ENCODE measurements at places on chromosomes 3 and 15.

GRCh38 chr3:15498431-15499214 is 22.9 kb downstream of the COLQ start:
- DNase-seq, result no peak

DNA sequence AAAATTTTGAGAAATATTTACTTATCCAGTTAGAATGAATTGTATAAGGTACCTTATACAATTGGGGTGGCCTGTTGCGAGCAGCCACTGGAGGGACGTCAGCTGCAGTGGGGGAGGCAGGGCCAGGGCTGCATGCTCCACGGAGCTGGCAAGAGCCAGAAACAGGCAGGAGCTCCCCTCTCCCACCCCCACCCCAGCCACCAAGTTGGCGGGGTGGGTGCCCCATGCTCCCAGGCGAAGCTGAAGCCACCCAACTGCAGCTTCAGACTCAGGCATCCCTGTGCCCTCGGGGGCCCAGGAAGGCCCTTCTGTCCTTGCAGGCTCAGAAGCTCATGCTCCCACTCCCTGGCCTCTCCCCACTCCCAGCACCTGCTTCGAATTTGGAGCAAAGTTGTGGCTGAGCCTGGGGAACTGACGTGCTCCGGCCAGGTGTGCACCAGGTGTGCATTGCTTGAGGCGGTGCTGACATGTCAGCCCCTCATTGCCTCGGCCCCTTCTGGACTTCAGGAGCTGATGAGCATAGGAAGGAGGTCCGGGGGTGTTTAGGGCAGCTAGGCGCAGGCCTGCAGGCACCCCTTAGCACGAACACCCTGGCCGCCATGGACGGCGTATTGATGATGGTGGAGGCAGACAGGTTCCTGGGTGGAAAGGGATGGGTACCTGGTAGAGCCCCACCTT is 743.8 kb upstream of the GBE1 start:
- no peak for DNase-seq

DNA sequence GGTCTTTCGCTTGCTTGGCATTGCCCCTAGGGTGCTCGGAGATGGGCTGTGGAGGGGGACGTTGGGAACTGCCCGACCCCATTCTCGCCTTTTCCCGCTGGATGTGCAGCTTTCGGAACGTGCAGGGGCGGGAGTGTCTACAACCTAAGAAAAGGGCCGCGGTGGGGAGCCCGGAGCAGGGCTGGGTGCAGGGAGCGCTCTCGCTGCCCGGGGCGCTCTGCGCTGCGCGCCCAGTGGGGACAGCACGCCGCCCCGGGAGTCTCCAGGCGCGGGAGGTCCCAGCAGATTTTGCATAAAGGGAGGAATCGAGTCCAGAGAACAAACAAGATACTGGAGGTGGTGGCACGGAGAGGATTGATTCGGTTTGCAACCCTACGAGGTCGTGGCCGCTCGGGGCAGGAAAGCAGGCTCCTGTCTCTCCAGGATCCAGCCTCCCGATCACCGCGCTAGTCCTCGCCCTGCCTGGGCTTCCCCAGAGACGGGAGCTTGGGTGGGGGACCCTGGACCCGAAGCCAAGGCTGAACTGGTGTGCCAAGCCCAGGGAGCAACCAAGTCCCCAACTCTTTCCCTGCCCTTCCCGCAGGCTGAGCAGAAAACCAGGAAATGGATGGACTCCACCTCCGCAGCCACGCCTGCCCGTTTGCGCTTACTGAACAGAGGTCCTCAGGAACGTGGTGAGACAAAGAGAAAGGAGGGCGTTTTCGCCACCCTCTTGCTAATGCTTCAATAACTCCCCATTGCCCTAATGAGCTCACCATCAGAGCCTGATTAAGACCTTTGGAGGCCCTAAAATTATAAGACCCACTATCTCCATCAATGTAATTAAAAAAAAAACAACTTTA is 59.7 kb downstream of the NOX5 start:
- DNase-seq, result no peak

- peak; percentile 61 for DNase-seq
Observed at GRCh38 chr3:189324538-189325138, 152.9 kb downstream of the TPRG1 start.

GRCh38 chr3:128504963-128505730 is 12.1 kb upstream of the GATA2 start:
- no peak for DNase-seq

DNA sequence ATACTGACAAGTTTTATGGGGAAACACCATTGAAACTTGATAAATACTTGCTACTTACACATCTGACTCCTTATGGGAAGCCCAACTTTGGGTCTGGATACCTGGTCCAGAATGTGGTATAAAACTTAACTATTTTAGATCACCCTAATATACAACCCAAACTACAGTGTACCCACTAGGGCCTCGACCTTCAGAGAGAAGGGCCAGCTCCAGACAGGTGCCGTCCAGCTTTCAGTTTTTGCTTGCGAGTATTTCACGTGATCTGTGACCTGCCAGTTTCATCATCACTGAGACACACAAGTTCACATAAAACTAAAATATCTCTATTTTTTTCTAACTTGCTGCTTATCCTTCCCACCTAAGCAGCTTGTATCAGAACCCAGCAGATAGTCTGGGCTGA is 59.3 kb upstream of the RPL35A start:
- no peak for DNase-seq

- no peak for DNase-seq
Observed at GRCh38 chr3:105905328-105905727, 36.5 kb upstream of the CBLB start.

GRCh38 chr15:66565741-66566144 is at the start of gene LCTL:
Gene LCTL (minus strand): TSS chr15:66565998. CDS start chr15:66565365, 633 bp downstream.
- no peak for DNase-seq

- DNase-seq, result no peak
Observed at GRCh38 chr3:74347563-74348268, 266.7 kb downstream of the CNTN3 start.

DNA sequence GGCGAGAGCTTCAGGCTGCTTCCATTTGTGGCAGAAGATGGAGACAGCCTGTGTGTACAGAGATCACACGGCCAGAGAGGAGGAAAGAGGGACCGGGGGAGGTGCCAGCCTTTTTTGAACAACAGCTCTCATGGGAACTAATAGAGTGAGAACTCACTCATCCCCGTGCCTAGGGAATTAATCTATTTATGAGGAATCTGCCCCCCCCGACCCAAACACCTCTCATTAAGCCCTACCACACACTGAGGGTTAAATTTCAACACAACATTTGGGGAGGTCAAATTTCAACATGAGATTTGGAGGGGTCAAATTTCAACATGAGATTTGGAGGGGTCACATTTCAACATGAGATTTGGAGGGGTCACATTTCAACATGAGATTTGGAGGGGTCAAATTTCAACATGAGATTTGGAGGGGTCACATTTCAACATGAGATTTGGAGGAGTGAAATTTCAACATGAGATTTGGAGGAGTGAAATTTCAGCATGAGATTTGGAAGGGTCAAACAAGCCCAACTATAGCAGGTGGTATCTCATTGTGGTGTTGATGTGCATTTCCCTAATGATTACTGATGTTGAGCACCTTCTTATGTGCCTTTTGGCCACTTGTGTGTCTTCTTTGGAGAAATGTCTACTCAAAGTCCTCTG is 20.6 kb upstream of the RFTN1 start:
- DNase-seq, result no peak

DNA sequence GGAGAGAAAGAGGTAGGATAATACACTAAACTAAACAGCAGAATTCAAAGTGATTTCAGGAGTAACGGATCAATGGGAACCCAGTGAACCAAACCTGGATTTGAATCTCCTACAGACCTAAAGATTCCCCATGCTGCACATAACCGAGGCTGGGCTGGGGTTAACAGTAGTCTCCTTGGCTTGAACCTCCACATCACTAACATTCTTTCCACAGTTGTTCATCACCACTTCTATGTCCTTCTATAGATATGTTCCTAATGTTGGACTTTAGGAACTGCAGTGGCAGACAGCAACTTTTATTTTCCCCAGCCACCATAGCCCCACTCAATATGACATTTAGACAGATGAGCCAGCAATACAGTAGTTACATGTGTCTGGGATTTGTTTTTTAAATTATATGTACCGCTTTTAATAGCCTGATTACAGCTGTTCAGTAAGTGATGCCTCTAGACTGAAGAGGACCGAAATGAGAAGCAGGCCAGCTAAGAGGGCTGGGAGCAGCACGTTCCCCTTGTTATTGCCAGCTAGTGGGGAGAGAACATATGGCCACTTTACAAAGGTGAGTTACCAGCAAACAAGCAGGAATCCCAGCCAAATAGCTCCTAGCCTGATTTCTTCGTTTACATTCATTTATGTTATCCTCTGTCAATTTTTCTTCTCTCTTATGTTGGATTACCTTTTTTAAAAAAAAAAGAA is 472.6 kb upstream of the CDIN1 start:
- DNase-seq, result no peak

- DNase-seq, result no peak
Observed at GRCh38 chr3:169907476-169907875, 3.9 kb upstream of the SAMD7 start.

- DNase-seq, result no peak
Observed at GRCh38 chr3:17356585-17356984, 385.8 kb downstream of the TBC1D5 start.

DNA sequence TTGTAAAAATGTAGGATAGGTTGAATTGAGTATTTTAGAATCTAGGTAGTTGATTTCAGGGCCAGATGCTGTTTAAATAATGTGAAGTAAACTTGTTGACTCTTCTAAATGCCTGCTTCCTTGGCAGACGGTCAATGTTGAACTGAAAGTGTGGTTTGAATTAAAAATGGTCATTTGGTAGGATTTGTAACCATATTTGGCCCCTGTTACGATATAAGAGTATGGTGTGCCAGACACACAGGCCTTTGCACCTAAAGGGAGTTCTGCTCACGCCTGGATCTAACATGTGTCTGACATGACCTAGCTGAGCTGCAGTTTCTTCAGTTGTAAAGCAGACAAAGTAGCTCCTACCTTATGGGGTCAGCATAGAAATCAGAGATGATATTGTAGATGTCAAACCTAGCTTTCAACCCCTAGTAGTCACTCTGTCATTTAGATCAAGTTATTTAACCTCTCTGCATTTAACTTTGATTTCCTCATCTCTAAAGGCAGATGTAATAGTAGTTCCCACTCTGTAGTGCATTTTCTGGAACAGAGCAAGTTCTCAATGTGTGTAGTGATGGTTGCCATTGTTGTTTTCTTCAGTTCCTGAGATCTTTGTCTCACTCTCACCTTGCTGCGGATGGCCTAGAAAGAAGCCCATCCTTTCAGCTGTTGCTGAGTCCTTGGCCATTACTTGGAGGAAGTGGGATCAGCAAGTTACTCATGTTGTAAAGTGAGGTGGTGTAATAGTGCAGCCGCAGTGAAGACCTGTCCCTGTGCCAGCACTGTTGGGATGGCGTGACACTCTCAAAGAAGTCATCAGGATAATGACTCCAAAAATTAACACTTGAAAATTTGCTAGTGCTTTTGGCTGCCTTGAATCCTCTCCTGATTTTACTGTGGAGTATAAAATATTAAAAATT is 90.2 kb downstream of the GHSR start:
- no peak for DNase-seq

- DNase-seq, result no peak
Observed at GRCh38 chr15:84817466-84818081, 418 bp downstream of the ALPK3 start.

- no peak for DNase-seq
Observed at GRCh38 chr3:128294999-128295468, 141.8 kb downstream of the EEFSEC start.

DNA sequence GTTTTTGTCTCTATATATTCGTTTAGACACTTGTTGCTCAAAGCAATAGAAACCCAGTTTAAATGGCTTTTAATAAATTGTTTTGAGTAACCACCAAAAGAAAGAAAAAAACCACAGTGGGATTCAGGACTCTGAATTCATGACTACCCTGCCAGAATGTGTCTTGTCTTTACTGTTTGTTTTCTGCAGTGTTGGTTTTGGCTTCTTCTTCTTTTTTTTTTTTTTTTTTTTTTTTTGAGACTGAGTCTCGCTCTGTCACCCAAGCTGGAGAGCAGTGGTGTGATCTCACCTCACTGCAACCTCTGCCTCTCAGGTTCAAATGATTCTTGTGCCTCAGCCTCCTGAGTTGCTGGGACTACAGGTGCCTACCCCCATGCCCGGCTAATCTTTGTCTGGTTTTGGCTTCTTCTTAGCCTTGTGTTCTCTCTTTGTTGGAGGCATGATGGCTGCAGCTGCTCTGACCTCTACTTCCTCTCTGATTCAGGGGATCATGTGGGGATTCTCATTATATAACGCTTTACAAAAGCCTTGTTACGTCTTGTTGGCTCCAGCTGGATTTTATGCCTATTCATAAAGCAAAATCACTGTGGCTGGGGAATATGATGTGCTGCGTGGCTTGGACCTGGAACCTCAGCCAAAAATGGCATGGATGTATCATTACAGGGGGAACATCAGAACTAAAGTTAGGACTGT is 54.0 kb downstream of the PLS1 start:
- DNase-seq, result no peak

DNA sequence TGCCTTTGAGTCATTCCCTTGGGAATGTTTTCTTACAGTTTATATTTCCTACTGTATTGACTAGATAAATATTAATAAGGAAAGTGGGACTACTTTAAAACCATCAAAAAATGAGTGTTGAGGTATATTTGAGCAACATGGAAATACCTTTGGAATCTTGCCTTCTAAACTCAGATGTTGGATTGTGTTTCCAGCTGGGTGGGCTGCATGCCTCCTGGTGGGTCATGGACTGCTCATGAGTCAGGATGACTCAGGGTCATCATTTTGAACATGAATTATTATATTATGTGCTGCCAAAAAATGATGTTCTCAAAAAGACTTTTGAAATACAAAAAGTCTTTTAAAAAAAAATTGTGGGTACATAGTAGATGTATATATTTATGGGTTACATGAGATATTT is 41.1 kb upstream of the APH1B start:
- DNase-seq, result no peak
